ENCODE measurements at places on chromosomes 11 and 22.

DNA sequence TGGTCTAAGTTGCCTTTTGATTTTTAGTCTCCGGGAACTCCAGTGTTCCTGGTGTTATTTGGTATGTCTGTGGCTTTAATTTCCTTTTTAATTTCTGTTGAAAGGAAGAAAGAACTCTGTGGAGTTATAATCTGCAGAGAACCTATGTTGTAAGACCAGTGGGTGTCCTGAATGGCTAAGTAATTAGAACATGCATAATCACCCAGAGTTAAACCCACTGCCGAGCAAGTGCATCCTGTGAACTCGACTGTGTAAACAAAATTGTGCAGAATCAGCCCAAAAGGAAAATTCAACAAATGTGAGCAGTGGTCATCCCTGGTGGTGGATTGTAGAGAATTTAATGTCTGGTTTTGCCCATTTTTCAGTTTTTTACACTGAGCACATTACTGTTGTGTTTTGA, 162.5 kb downstream of the COMMD9 start:
- DNase-seq: no peak
- H3K27ac ChIP-seq: no peak overlapping the region
- no peaks in the 10 kb centered on the region for H3K27me3 ChIP-seq
- peaks cover 7% of the 10 kb centered on the region for H3K4me1 ChIP-seq

- DNase-seq: no peak
- no peaks in the 10 kb centered on the region for H3K27me3 ChIP-seq
- H3K36me3 ChIP-seq: no peaks in the 10 kb centered on the region
- no peak overlapping the region for H3K4me3 ChIP-seq
- H3K4me1 ChIP-seq: no peaks in the 10 kb centered on the region
- H3K27ac ChIP-seq: no peak overlapping the region
These were observed 25.0 kb upstream of the EED start for GRCh38 chr11:86219311-86220193.

DNA sequence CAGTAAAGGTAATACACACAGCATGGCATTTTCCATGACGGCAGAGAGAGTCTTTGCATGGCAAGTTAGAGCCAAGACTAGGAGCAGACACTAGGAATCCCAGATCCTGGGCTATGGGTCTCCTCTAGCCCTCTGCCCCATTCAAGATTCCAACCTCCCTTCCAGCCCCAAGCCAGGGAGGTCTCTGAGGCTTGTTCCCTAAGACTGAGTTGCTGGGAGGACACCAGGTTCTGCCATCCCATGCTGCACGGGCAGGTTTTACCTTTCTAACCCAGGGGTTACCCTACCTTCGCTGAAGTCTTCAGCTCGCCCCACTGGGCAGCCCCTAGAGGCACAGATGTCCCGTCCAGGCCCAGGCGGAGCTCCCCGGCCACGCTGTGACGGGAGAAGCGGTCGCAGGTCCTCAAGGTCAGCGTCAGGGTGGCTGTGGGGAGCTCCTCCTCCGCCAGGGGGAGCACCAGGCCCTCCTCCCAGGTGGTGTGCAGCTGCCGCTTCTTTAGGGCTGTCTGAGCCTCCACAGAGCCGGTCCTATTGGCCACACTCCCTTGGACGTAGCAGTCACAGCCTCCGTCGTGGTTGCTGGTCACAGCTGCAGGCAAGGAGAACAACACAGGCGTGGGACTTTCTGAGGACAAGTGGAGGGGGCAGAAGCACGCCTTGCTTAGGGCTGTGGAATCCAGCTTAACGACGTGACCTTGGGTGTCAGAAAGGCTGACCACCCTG, 33.8 kb downstream of the SYT13 start:
- H3K36me3 ChIP-seq: no peaks in the 10 kb centered on the region
- H3K27me3 ChIP-seq: peaks cover 22% of the 10 kb centered on the region
- no peak overlapping the region for H3K27ac ChIP-seq

GRCh38 chr11:61972672-61973475, 5.4 kb upstream of the FTH1 start:
- peaks cover 48% of the 10 kb centered on the region for H3K4me1 ChIP-seq
- H3K36me3 ChIP-seq: no peaks in the 10 kb centered on the region
- H3K4me3 ChIP-seq: peak overlapping the region; percentile 49
- no peaks in the 10 kb centered on the region for H3K27me3 ChIP-seq
- DNase-seq: peak; percentile 87
- H3K27ac ChIP-seq: peak overlapping the region; percentile 99

- DNase-seq: peak; percentile 49
- H3K27me3 ChIP-seq: no peaks in the 10 kb centered on the region
- H3K4me3 ChIP-seq: no peak overlapping the region
- no peak overlapping the region for H3K27ac ChIP-seq
These were observed 157.7 kb downstream of the C11orf91 start for GRCh38 chr11:33542921-33543320.

DNA sequence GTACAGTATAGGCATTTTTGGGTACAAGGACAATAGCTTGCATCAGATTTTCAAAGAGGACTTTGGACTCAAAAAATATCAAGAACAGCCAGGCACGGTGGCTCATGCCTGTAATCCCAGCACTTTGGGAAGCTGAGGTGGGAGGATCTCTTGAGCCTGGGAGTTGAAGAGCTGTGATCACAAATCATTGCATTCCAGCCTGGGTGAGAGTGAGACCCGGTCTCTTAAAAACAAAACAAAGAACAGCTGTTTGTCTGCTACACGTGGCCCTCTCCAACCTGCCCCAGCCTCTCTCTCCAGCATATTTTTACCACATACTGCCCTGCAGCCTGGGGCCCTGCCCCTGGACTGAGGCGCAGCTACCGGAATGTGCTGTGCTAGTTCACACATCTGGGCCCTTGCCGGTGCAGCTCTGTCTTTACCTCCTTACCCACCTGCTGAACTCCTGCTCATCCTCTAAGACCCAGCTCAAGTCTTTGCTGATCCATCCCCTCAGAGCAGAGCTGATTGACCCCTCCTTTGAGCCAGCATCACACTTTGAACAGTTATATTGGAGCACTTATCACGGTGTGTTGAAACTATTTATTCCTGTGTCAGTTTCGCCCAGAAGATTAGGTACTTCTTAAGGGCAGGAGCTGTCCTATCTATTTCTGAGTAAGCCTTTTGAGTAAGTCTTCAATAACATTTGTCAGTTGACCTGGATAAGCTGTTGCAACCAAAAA, 29.4 kb downstream of the GRIK4 start:
- no peaks in the 10 kb centered on the region for H3K36me3 ChIP-seq
- H3K27ac ChIP-seq: no peak overlapping the region
- H3K27me3 ChIP-seq: no peaks in the 10 kb centered on the region
- H3K4me3 ChIP-seq: no peak overlapping the region

DNA sequence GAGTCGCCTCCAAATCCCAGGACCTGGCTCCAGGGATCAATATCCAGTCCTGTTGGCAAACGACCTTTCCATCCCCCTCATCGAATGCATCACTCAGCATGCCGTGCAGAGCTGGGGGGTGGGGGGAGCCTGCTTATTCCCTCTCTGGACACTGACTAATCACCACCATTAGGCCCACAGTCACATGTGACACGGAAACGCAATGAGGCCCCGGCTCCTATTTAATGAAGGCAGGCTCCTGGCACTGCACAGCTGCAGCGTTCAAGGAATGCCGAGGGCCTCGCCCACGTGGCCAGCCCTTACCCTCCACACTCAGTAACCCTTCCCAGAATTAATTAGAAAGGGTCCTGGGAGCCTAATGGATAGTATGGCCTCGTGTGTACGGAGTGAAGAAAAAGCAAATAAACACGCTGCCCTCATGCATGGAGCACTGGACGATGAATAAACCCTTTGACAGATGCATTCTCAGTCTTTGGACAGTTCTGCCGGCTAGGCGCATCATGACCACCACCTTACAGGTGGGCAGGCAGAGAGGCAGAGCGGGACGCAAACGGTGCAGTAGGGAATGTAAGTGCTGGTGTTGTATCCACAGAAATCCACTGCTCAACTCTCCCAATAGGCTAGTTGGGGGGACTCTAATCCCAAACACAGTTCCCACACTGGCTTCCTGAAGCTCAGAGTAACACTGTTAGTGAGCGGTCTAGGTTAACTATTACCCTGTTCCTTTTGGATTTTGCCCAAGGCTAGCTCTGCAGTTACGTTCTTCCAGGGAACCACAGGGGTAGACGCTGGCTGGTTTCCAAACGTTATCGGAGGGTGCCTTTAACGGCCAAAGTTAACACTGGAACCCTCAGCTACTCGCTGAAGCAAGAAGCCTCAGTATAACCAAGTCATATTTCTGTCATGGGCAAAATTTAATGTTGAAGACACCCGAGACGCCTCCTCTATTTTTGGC, 490.1 kb downstream of the OPCML start:
- no peaks in the 10 kb centered on the region for H3K36me3 ChIP-seq
- no peak overlapping the region for H3K4me3 ChIP-seq
- no peak for DNase-seq
- H3K27me3 ChIP-seq: peaks cover 13% of the 10 kb centered on the region

DNA sequence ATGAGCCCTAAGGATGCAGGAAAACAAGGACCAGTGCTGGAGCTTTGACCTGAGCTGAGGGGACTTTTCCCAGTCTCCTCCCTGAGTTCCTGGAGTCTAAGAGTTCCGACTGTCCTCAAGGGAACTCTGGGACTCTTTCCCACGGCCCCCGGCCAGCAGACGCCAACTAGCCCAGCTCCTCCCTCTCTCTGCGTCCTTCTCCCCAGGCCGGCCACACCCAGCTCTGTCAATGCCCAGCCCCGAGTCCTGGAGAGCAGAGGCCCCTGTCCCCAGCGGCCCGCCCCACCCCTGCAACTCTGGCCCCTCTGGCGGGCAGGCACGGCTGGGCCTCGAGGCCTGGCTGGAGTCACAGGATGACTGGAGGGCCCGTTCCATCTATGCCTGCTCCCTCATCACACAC, 29.8 kb downstream of the NECTIN1 start:
- peak; percentile 37 for DNase-seq
- no peaks in the 10 kb centered on the region for H3K36me3 ChIP-seq
- H3K27ac ChIP-seq: no peak overlapping the region
- no peaks in the 10 kb centered on the region for H3K4me1 ChIP-seq
